ENCODE measurements at places on chromosomes 2 and 18.

- no peak for DNase-seq
Observed at GRCh38 chr2:149009576-149010461, 28.7 kb upstream of the LYPD6B start.

DNA sequence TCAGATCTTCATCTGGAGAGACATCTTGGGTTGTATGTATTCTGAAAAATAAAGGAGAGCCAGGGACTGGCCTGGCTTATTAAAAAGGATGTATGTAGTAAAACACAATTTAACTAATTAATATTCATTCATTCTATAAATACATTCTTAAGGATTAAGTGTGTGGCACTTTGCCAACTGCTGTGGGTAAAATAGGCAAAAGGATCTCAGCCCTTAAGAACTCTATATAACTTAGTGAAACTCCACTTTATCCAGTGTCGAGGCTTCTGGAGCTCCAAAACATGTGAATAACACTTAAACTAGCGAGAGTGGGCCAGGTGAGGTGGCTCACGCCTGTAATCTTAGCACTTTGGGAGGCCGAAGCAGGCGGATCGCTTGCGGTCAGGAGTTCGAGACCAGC is 7.7 kb upstream of the STK39 start:
- DNase-seq: no peak

- DNase-seq: no peak
Observed at GRCh38 chr18:41537666-41538065, 417.4 kb upstream of the PIK3C3 start.

DNA sequence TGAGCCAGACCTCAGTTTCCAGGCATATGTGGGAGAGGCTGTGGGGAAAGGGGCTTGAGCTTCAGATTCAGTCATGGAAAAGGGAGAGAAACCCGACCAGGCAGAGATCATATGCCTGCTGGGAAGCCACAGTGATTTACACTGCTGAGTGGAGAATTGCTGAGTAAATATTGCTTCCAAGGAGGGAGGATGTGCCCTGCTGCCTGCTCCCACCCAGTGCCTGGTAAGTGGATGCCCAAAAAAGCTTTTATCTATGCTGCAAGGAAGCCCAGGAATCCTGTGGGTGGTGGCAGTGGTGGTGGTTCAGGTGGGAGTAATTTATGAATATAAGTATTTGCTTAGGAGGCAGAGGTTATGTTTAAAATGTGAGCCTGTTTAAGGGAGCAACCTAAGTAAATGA is 39.5 kb downstream of the INO80C start:
- no peak for DNase-seq

- DNase-seq: no peak
Observed at GRCh38 chr18:76265497-76266235, 229.4 kb downstream of the ZNF516 start.

DNA sequence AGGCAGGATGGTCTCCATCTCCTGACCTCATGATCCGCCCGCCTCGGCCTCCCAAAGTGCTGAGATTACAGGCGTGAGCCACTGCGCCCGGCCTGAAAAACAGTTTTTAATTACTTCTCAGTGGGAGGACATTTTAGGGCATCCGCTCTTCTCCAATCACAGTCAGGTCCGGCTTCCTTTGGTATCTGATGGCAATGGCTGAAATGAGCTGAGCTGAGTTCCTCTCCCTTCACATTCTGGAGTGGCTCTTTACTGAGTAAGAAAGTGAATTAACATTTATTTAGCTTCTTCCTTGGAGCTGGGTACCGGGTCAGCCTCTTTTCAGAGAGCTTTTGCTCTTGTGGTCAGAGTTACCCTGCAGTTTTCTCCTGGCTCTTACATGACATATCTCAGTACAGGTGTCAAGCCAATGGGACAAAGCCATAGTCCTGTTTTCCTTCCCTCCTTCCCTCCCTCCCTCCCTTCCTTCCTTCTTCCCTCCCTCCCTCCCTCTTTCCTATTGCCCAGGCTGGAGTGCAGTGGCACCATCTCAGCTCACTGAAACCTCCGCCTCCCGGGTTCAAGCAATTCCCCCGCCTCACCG is 1.1 kb upstream of the TTC27 start:
- no peak for DNase-seq

DNA sequence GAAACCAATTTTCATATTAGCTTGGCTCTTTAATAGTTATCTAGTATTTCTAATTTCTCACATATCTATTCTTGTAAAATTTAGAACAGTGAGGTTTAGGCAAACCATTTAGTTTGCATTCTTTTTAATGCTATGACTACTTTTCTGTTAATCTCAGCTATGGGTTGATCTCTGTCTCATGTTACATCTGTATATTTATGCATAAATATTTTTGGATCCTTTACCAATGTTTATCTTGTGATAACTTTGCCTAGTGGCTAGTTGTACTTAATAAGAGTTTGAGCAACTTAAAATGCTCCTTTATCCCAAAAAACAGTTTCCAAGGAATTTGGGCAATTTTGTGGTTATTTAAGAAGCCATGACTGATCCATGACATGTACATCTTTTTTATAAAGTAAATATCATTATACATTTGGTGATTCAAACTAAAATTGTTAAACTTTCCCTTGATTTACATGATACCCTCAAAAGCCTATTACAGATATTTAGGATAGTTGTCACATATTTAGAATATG is 86.3 kb downstream of the R3HDM1 start:
- DNase-seq: no peak

GRCh38 chr2:237281836-237282306 is 132.1 kb downstream of the COL6A3 start:
- DNase-seq: no peak

DNA sequence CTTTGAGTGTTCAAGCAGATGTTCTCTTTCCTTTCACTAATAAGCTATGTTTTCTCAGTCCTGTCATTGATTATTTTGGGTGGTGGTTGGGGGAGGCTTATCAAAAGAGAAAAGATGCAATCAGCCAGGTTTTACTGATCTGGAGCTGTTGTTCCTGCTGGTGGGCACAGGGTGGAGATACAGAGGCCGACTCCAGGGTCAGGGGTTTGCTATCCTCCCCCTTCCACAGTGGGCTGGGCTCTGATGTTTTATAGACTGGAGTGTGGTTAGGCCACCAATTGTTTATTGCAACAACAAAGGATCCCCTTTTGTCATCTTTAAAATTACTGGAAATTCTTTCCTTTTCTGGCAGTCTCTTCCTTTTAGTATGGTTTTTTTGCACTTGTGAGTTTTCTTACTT is 120.5 kb downstream of the TANC1 start:
- DNase-seq: no peak

DNA sequence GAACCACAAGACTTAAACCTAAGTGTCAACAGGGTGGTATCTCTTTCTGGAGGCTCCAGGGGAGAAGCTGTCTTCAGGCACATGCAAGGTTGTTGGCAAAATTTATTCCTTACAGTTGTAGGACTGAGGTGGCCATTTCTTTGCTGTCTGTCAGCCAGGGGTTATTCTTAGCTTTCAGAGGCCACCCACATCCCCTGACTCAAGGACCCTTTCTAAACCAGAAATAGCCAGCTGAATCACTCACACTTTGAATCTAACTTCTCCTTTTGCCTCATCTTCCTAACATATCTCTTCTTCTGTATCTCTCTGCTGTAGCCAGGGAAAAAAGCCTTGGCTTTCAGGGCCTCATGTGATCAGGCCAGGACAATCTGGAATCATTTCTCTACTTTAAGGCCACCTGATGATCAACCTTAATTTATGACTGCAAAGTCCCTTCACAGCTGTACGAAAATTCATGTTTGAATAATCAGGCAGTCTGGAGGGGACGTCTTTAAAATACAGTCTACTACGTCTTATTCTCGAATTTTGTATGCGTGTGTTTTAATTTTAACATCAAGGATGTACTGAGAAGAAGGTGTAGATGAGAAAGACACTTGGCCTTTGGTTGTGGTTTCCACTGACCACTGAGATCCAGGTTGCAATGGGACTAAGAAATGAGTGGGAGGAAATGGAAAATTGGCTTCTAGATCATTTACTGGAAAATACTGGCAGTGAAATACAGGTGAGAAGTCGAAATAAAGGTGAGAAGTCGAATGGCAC is 90.4 kb downstream of the DOCK10 start:
- DNase-seq: no peak
